Naive thymus-derived CD8-positive, alpha-beta T cell (primary cell): ENCODE measurements at places on chromosomes 13 and 19. TPM values are rescaled to one million over a fixed set of nuclear protein-coding genes. Genes with fewer than 3 reads are reported as not detected.

TUBA3C gene
- not detected for total RNA-seq

KLK4 gene
- not detected for total RNA-seq

PODNL1 gene
- not detected for total RNA-seq

ZNF229 gene
- total RNA-seq: 7.4 TPM

MAP1S gene
- 50.1 TPM for total RNA-seq

GPR12 gene
- total RNA-seq: not detected

FFAR3 gene
- not detected for total RNA-seq

ADGRE2 gene
- not detected for total RNA-seq

ERICH6B gene
- not detected for total RNA-seq

ARHGAP45 gene
- 1,060 TPM for total RNA-seq

RNF17 gene
- total RNA-seq: not detected
